Breast epithelium (tissue), 4 donors: ENCODE measurements at places on chromosomes 7 and 10.

DNA sequence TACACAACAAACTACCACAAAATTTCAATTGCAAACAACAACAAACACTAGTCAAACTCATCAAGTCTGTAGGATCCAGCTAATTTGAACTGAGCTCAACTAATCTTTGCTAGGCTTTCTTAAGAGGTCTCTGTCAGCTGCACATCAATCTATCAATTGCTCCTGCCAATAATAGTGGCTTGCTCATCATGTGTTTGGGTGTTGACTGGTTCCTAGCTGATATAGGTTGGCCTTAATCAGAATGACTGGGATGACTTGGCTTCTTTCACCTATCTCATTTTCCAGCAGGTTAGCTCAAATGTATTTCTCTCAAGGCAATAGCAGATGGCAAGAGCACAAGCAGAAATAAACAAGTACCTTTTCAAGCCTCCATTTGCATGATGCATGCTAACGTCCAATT, 370.3 kb upstream of the NFE2L3 start:
- no peak overlapping the region for H3K4me3 ChIP-seq
- H3K36me3 ChIP-seq, result no peaks in the 10 kb centered on the region
- DNase-seq, result no peak

- no peak for DNase-seq
- H3K27ac ChIP-seq, result peak overlapping the region; percentile 34
- no peak overlapping the region for H3K4me3 ChIP-seq
- peaks cover 5% of the 10 kb centered on the region for H3K4me1 ChIP-seq
- no peaks in the 10 kb centered on the region for H3K27me3 ChIP-seq
Observed at GRCh38 chr10:95389982-95390381, 99.2 kb upstream of the PDLIM1 start.

DNA sequence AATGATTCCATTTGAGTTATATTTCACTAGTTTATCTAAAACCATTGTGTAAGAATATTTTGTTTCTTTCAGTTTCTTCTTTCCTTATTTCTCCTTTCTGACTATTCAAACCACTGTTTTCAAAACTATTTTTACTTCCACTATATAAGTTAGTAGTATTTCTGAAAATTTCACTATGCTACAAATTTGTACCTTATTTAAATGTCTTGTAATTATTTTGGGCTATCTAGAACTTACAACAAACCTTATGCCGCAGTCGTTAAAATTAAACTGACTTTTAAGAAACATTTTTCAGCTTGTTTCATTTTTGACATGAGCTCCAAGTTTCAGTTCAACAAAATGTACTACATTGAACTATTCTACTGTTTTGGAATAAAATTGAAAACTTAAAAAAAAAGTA, 1.8 kb downstream of the TFEC start:
- DNase-seq, result no peak
- no peak overlapping the region for H3K27ac ChIP-seq
- H3K36me3 ChIP-seq, result no peaks in the 10 kb centered on the region
- H3K4me3 ChIP-seq, result no peak overlapping the region
- no peaks in the 10 kb centered on the region for H3K27me3 ChIP-seq

- H3K36me3 ChIP-seq, result no peaks in the 10 kb centered on the region
- peak; percentile 51 for DNase-seq
- H3K27me3 ChIP-seq, result no peaks in the 10 kb centered on the region
Observed at GRCh38 chr10:58431903-58432302, 46.7 kb downstream of the TFAM start.

- H3K4me3 ChIP-seq, result no peak overlapping the region
- H3K27me3 ChIP-seq, result no peaks in the 10 kb centered on the region
- H3K36me3 ChIP-seq, result no peaks in the 10 kb centered on the region
- H3K27ac ChIP-seq, result no peak overlapping the region
- no peaks in the 10 kb centered on the region for H3K4me1 ChIP-seq
Observed at GRCh38 chr10:74637685-74638084, 188.7 kb upstream of the KAT6B start.
